ENCODE measurements at places on chromosomes 5 and 9.
A peak's percentile ranks its signal among the peaks of the same experiment; 100 is the strongest.

DNA sequence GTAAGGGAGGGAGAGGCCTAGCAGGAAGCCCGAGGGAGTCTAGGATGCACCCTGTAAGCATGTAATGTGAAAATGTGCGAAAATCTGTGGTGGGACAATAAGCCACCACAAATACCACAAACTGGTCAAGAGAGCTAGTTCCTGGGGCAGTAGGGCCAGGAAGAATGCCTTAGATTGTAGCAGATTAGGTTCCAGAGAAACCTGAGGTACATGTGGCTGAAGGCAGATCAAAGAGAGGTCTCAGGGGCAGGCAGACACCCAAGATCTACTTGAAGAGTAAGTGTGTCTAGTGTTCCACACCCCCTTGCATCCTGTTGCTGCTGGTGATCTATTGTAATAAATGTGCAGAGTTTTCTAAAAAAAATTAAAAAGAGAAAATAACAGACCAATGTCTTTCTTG, 1677.3 kb upstream of the CDH6 start:
- no peak for DNase-seq

GRCh38 chr9:99150451-99151171, 45.7 kb downstream of the TGFBR1 start:
- no peak for DNase-seq

DNA sequence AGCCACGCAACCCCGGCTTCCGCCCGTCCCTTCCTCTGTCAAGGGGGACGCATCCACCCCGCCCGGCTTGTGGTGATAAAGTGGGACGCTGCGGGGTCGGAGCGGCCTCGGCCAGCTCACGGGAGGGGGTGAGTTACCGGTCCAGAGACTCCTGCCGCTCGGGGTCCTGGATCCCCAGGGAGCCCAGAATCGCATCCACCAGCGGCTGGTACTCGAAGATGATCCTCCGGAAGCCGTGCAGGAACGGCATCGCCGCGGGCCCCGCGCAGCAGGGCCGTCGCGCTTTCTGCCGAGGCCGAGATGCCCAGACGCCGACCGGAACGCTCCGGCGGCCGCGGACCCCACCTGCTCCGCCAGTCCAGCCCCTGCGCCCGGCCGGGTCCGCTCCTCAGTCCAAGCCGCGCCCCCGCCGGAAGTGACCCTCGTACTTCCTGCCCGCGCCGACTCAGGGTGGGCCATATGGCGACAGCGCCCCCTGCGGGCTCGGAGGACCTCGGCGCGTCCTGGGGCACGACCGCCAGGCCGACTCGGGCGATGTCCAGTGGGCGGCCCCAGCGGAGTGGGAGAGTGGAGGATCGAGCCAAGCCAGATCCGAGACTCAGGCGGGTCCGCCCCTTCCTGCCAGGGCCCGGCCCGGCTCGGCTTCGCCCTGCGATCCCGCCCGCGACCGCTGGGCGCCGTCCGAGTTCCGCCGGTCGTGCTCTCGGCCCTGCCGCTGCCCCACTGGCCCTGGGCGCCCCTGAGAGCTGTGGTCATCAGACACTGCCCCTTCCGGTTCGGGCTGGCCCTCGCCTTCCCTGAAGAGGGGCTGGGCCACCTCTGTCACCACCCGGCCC, at the start of gene ASB6:
TSS of gene ASB6 (minus strand) at position 402 of the 836 bp plus-strand sequence. CDS start at position 250, 152 bp downstream.
- peak; percentile 64 for DNase-seq

GRCh38 chr5:43038496-43038989, 1.6 kb downstream of the ANXA2R start:
- DNase-seq: no peak

DNA sequence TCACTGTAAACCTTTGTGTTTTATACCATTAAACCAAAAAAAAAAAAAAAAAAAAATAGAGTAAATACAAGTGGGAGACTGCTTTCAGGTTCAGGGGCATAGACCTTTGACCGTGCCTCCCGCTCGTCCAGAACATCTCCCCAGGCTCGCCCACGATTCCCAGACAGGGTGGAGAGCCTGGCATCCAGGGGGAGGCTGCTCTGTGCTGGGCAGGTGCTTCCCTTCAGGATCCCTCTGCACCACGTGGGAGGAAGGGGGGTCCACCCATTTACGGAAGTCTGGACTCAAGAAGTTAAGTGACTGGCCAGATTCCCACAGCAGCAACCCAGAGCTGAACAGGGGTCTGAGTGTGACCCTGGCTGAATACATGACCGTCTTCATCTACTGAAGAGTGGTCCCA, 125.4 kb upstream of the LMX1B start:
- DNase-seq: no peak

GRCh38 chr9:133769511-133770075, 31.4 kb upstream of the SARDH start:
- DNase-seq: no peak

DNA sequence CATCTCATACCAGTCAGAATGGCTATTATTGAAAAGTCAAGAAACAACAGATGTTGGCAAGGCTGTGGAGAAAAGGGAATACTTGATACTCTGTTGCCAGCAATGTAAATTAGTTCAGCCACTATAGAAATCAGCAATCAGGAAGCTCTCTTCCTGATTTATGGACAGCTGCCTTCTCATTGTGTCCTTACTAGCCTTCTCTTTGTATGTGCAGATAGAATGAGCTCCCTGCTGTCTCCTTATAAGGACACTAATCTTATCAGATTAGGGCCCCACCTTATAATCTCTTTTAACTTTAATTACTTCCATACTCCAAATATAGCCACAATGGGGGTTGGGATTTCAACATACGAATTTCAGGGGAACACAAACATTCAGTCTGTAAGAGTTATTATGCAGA, 38.0 kb downstream of the KCNV2 start:
- peak; percentile 80 for DNase-seq

DNA sequence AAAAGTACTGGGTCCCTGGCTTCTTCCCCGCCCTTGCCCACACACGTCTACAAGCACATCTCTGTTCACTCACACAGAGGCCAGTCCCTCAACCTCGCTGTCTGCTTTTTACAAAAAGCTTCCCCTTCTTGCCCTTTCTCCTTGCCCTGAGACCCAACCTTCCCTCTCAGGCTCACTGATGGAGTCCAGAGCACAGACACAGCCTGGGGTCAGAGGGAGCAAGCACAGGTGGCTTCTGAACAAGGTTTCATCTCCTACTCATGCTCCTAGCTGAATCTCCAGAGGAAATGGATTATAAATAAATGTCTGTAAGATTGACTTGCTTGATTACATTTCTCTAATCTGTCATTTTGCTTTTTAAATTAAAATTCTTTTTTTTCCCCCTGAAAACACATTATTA, 101.8 kb downstream of the ICE1 start:
- no peak for DNase-seq

GRCh38 chr9:134566196-134566847, 75.3 kb upstream of the COL5A1 start:
- no peak for DNase-seq

DNA sequence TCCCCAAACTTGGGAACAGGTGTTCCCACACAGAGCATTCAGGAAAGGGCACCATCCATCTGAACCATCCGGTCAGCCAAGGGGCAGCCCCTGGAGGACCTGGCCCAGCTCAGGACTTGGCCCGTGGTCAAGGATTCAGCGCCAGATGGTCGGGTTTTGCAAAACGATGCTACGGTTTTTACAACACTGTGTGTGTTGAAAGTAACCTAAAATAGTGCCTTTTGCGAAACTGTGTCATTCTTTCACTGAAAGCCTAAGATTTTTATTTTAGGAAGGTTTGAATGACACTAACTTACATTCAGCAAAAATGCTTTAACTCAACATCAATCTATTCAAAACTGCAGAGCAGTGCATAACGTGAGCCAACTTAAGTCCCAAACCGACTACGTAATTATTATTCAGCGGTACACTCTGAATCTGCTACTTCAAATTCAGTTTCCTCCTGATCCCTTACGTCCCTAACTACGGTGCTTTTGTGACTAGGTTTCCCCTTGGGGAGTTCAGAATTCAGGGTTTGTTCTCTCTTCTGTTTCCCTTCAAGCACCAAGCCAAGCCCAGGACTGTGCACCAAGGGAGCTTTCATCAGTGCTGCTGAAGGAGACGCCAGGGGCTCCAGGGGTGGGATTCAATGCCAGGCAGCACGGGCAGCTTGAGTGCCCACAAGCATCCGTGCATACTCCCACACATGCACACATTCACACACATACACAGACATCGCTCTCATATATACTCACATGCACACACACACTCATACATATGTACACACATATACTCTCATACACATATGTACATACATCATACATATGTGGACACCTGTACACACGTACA, 25.8 kb downstream of the LPCAT1 start:
- no peak for DNase-seq

GRCh38 chr9:133837627-133838597, 99.8 kb upstream of the SARDH start:
- no peak for DNase-seq
